ENCODE measurements at places on chromosomes 5 and 9.

DNA sequence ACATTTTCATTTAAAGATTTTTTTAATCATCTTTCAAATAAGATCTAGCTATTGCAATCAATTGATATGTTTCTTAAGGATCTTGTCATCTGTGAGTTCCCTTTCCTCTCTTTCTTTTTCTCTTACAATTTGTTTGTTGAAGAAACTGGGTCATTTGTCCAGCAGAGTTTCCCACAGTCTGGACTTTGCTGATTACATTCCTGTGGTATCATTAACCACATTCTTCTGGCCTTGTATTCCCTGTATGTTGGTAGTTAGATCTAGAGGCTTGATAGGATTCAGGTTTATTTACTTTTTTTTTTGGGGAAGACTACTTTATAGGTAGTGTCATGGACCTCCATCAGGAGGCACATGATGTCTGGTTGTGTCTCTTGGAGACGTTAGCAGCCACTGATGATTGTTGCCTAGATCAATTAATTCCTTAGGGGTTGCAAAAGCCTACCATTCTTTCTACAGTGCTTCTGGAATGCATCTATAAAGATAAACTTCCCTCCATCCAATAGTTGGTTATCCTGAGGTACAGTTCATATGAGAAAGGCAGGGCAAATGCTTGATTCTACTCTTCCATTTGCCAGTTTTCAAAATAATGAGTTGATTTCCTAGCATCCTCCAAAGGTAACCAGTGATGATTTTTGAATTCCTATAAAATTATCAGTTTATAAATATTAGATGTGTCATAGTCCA is 14.3 kb downstream of the PDE8B start:
- no peak for DNase-seq

- no peak for DNase-seq
These were observed 10.0 kb downstream of the DIPK1B start for GRCh38 chr9:136722093-136722968.

DNA sequence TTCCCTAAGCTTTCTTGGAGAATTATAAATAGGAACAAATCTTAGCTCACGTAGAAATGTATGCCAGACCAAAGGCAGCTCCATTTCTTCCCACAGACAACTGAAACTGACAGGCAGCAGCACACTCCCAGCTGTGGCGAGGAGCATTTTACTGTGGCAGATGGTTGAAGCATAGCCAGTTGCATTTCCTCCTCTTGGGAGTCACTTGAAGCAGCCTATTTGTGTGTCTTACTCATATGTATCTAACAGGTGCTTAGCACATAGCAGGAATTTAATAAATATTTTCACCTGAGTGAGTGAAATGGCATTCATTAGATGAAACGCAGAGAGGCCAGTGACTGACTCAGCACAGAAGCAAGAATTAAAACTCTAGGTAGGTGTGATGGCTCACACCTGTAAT is 12.3 kb upstream of the MTMR12 start:
- DNase-seq = no peak

DNA sequence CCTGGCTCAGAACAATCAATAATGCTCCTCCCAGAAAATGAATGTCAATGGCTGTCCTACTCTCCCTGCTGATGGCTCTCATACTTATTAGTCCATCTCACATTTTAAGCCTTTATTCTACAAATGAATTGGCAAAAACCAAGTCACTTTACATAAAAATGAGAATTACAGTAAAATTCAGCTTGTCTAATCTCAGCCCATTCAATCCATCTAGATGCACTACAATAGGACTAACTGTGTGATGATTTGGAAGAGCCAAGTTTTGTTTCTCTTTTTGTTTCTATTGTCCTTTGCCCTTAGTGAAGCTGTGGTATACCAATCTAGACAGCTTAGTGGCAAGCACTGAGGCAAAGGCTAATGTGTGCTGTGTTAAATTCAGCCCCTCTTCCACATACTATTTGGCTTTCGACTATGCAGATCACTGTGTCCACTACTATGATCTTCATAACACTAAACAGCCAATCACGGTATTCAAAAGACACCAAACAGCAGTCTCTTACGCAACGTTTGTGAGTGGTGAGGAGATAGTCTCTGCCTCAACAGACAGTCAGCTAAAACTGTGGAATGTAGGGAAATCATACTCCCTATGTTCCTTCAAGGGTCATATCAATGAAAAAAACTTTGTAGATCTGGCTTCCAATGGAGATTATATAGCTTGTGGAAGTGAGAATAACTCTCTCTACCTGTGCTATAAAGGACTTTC is 140.8 kb upstream of the ZNF462 start:
- DNase-seq = no peak

DNA sequence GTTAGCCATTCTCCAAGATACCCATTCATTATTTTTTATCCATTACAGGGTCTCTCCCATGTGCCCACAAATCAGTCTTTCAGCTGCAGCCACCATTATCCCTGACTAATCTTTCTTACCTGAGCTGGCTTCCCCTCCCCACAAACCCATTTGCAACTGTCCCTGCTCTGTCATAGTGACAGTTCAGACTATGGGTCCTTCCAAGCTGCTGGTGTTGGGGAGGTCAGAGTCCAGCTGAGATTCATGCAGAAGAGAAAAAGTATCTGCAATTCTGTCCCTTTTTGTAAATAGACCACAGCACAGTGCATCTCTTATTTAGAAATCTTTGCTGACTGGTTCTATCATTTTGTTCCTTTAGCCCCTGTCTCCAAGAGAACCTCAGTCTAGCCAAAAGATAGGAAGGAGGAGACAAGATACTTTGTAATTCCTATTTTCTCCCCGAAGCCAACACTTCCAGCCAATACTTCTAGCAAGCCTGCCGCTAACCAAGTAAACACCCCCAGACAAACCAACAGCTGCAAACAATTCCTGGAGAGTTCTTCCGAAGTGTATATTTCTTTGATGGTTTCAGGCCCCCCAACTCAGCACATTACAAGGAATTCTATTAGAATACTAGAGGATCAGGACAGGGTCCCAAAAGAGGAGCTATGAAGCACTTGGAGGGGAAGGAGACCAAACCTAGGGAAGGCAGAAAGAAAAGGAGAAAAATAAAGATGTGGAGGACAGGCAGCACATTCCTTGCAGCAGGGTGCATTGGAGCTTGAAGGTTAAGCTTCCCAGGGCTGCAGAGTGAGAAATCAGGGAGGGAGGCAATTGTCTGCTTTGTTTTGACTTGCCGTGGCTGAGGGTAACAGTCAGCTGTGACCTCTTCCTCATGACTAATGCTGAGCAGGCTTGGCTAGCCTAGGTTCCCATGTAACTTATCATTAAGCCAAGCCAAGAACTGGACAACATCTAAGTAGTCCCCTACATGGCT is 148.5 kb downstream of the SGCD start:
- DNase-seq = no peak

DNA sequence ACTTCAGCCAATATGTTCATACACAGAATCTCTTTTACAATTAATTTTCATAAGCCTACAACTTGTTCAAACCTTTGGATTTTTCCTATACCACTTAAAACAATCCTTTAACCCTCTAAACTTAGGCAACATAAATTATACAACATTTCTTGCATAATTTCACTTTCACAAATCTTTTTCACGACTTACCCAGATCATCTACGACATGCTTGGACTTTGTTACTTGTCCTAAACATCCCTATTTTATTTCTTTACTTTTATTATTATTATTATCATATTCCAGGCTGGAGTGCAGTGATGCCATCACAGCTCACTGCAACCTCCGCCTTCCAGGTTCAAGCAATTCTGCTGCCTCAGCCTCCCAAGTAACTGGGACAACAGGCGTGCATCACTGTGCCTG is 68.0 kb downstream of the CACNA1B start:
- DNase-seq = no peak

GRCh38 chr5:159702826-159703225 is 213.5 kb upstream of the ADRA1B start:
- DNase-seq = no peak

DNA sequence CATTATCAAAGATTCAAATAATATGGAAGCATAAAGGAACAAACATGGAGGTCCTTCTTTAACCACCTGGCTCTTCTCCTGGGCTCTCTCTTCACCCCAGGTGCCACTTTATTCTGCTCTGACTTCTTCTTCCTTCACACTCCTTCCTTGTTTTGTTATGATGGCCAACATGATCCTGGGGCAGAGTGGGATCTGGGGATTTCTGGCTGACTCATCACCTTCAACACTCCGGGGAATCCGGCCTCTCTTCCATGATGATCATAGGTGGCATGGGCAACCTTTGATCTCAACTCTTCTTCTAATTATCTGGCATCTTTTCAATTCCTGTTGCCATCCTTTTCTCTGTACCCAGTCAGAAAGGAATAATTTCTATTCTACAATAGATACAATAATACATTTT is 62.1 kb upstream of the TRPC7 start:
- no peak for DNase-seq
